ENCODE measurements at places on chromosomes 16 and 17.

- no peak for DNase-seq
These were observed 406.3 kb downstream of the NPIPA8 start for GRCh38 chr16:17930280-17930679.

GRCh38 chr17:80950466-80951120, 41.0 kb upstream of the CHMP6 start:
- no peak for DNase-seq

DNA sequence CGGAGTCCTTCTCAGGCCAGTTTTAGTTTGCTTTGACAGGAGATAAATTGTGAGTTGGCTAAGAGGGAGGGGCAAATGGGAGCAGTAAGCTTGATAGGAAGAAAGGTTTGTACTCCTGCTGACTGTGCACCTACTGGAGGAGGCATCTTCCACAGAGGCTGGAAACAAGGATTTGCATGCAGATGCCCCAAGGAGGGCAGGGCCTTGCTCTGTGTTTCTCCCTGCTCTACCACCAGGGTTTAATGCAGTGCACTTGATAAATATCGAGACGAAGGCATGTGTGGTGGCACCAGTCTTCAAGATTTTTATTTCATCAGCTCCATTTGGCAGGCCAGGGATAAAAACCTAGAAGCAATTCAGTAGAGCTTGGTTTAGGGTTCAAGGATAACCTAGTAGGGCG, 210.5 kb upstream of the C16orf82 start:
- no peak for DNase-seq

DNA sequence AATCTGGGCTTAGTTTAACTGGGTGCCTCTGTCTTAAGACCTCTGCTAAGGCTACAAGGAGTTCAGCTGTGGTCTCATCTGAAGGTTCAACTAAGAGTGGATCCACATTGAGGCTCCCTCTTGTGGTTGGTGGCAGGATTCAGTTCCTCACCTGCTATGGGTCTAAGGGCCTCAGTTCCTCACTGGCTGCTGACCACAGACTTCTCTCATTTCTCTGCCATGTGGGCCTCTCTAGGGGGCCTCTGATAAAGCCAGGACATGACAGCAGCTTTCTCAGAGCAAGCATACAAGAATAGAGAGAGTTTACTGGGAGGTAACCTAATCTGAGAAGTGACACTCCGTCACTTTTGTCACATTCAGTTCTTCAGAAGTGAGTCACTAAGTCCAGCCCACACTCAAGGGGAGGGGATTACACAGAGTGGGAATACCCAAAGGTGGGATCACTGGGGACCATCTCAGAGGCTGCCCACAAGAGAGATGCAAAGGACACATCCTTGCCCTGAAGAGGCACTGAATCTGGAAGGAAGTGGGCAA, 19.2 kb upstream of the ABAT start:
- no peak for DNase-seq

DNA sequence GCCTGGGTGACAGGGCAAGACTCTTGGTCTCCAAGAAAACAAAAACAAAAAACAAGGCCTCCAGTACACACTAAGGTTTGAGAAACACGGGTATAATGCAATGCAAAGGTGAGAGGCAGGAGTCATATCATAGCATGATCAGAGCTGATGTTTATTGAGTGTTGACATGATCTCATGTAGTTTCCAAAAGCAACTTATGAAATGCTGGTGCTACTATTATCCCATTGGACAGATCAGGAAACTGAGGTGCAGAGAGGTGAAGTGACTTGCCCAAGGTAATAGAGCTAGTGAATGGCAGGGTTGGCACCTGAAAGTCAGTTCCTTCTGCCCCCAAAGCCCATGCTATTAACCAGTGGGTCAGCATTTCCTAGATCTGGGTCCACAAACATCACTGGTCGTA, 3.1 kb upstream of the NPIPB7 start:
- DNase-seq = no peak

DNA sequence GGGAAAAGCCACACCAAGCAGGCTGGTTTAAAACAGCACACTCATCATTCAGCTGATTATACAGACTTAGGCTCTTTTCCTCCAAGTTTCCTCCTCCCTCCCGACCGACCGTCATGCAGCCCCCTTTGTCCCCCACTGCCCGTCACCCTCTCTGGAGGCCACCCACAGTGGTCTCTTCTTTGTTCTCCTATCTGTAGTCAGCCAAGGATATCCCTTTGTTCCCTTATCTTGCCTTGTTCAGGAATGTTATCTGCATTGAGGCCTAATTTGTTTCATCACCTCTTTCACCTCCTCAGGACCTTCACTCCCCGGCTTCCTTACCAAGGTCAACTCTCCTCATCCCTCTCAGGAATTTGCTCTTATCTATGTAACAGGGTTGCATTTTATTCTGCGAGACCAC, 186.4 kb upstream of the CDH13 start:
- no peak for DNase-seq

DNA sequence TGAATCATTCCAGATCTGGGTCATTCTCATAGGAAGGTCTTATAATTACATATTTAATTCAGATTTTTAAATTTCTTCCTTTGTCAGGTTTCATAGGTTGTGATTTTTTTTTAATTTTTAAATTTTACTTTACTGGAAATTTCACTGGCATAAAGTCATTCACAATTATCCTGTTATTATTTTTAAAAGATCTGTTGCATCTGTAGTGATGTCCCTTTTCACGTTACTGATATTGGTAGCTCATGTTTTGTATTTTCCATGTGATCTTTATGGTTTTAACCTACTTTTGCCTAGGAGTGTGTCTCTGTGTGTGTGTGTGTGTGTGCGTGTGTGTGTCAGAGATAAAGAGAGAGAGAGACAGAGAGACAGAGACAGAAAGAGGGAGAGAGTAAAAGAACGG, 216.6 kb upstream of the KCNJ16 start:
- no peak for DNase-seq

GRCh38 chr17:2183346-2183745, 120.2 kb downstream of the SMG6 start:
- no peak for DNase-seq

DNA sequence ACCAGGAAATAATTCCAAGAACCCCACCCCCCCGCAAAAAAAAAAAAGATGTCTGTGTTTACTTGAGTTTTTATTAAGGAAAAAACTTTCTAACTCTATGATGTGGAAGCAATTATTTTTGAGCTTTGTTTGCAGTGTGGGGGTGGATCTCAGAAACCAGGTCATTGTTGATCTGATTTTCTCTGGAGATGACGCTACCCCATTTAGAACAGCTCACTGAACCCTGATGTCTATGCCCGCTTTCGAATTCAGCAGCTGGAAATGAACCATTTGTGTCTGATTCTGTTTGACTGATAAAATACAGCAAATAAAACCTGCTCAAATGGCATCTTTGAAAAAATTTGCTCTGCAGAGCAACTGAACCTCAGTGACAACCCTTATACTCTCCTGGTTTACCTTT, 368.6 kb downstream of the GRIN2A start:
- no peak for DNase-seq

DNA sequence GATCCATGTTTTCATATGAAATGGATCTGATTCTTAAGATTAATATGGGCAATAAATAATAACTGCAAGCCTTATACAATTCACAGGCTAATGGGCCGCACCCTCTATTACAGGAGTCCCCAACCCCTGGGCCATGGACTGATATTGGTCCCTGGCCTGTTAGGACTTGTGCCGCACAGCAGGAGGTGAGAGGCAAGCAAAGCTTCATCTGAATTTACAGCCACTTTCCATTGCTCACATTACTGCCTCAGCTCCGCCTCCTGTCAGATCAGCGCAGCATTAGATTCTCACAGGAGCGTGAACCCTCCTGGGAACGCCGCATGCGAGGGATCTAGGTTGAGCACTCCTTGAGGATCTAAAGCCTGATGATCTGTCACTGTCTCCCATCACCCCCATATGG, 26.8 kb downstream of the METTL16 start:
- no peak for DNase-seq

GRCh38 chr17:48767263-48767774, 38.8 kb upstream of the HOXB13 start:
- DNase-seq = no peak

DNA sequence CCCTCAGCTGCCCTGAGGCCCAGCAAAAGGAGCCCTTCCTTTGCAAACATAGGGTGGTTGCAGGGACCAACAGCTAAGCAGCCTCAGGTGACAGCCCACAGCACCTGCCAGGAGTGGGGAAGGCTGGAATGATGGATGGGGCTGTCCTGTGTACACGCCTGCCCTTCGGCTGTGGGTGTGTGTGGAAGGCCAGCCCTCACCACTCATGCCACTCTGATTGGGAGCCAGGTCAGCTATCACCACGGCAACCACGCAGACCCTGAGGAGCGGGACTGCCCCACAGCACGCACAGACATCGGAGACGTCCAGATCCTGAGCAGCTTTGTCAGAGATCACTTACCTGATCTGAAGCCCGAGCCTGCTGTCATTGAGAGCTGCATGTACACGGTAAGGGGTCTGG, 11.9 kb downstream of the PIPOX start:
- no peak for DNase-seq

GRCh38 chr16:4372001-4372577, 441 bp downstream of the VASN start:
- DNase-seq = no peak

DNA sequence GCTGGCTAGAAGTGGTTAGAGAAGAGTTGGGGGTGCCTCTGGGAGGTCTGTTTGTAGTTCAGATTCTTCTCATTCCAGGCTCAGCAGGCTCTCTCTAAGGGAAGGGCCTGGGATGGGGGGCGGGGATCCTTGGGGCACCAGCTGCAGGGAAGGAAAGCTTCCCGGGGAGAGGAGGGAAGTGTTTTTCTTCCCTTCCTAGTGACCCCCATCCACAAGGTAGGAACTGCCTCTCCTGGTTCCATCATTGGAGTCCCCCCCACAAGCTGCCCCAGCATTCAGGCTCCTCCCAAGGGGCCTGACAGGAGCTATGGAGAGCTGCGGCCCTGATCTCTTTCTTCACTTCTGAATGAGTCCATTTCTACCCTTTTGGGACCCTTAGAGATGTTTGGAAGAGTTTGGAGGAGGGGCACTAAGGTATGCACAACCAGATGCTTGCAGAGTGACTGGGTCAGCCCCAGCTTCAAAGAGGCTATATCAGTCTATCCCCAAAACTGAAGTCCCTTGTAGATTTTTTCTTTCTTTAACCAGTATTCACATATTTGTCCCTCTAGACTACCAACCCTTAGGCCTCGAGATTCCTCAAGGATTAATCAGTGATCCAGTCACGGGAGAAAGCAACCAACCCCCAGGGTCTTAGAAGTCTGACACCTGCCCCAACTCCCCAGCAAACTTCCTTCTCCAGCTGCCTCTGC, 13.9 kb upstream of the FZD2 start:
- no peak for DNase-seq

GRCh38 chr16:65121870-65122723, at the start of gene CDH11:
Gene CDH11 (minus strand): TSS chr16:65122063. CDS start chr16:65004869, 117,194 bp downstream.
- DNase-seq = no peak
